ENCODE measurements at places on chromosomes 5 and 9.

GRCh38 chr5:31995006-31995405 is 179.1 kb downstream of the GOLPH3 start:
- DNase-seq: no peak

DNA sequence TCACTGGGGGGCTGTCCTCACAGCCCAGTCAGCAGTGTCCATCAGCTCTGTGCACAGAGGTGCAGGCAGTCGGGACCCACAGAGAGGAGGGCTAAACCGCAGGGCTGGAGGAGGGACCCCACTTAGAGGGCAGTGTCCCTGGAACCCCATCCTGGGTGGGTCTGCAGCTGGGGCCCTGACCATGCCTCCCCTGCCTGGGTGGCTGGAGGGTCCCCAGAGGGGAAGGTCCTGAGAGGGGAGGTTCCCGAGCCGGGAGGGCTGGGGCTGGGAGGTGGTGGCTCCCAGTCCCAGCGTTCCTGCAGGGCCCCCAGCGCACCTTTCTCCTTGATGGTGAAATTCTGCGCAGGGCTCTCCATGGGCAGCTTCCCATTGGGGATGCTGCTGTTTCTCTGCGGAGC is 32.7 kb downstream of the EXOC3 start:
- DNase-seq: no peak

GRCh38 chr9:27426511-27427271 is 97.4 kb upstream of the IFNK start:
- no peak for DNase-seq

- DNase-seq: no peak
These were observed 50.5 kb downstream of the COMMD10 start for GRCh38 chr5:116135344-116135743.

DNA sequence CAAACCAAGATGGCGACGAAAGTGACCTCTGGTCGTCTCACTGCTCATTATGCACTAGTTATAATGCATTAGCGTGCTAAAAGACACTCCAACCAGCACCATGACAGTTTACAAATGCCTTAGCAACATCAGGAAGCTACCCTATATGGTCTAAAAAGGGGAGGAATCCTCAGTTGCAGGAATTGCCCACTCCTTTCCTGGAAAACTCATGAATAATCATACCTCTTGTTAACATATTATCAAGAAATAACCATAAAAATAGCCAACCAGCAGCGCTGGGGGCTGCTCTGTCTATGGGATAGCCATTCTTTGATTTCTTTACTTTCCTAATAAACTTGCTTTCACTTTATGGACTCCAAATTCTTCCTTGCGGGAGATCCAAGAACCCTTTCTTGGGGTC is 595.7 kb upstream of the KLF4 start:
- DNase-seq: no peak

DNA sequence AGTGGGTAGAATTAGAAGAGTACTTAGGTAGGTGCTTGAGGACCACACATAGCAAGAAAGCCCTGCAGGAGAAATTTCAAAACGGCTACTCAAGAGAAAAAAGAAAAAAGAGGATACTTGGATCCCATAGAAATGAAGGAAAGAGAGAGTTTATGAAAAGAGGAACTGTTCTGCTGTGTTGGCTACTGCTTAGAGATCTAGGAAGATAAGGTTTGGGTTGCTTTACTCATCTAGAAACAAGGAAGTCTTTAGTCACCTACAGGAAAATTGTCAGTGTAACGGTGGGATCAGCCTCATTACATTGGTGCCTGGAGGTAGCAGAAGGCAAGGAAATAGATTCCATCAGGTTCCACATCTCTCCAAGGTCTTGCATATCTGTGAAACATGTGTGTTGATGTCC is 14.8 kb upstream of the C5orf46 start:
- no peak for DNase-seq

DNA sequence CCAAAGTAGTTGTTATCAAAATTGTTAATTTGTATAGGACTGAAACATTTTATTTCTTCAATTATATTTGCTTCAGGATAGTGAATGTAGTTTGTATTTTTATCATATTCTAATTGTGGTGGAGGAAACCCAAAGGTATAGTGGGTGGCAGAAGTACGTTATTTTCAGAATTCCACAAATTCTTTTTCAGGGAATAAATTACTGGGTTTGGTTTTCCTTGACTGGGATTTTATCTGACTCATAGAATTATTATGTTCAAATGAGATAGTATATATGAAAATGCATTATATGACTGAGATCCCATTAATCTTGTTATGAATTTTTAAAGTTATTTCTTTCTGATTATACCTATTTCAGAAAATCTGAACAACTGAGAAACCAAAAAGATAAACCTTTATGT is 73.7 kb downstream of the VPS13A start:
- no peak for DNase-seq

DNA sequence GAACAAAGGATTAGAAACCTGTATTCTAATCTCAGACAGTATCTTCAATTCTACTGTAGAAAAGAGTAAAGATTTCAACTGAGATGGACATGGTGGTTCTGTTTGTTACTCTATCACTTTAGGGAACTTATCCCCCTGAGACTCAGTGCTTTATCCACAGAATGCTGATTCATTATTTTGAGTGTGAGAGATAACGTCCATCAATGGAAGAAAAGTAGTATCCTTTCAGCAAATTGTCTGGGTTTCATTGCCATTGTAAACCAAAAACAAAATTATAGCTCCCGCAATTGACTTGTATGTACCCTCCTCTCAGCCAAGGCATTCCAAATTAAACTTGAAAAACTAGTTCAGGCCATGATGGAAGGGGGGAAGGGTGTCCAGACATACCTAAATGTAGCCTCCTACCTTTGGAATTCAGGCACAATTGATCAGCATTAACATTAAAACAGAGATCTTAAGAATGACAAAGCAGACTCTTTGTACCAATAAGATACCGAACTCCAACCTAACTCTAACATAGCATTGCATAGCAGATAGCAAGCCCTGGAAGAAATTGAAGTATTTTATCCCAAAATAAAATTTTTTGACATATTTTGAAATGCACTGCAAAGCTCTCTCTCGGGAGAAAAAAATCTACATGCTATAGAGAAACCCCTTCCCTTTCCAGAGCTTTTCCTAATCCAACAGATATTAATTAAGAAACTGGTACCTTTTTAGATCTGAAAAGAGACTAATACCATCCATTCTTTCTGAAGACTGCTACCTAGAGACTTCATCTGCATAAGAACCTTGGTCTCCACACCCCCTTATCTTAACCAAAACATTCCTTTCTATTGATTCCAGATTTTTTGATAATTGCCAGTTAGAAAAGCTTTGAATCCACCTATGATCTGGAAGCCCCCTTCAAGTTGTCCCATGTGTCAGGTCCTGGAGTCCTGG is 1055.7 kb downstream of the PTPRD start:
- no peak for DNase-seq

DNA sequence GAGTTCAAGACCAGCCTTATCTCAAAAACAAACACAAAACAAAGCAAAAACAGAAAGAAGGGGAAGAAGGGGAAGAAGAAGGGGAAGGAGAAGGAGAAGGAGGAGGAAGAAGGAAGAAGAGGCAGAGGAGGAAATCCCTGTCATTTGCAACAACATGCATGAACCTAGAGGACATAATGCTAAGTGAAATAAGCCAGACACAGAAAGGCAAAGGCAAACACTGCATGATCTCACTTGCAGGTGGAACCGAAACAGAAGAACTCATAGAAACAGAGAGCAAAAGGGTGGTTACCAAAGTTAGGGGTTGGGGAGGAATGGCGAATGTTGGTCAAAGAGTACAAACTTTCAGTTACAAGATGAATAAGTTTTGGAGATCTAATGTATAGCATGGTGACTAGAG is 135.4 kb downstream of the UGCG start:
- no peak for DNase-seq

GRCh38 chr9:133261753-133262120 is 13.3 kb downstream of the ABO start:
- no peak for DNase-seq

DNA sequence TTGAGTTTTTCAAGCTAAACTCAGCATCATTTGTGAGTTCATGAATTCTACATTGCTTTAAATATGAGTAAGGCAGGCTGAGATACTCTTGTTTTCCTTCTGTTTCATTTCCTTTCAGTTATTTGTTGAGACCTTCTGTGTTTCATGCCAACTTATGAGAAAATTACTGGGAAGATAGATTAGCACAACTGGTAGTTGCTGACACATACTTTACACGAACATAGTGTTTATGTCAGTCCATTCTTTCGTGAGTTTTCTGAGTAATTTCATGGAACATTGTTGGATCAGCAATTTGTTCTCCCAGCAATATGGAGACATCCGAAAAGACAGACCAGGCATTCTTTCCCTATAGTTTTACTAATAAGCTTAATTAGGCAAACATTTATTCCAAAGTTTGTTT is 102.0 kb upstream of the SMC5 start:
- no peak for DNase-seq

- DNase-seq: no peak
These were observed 48.1 kb downstream of the IQGAP2 start for GRCh38 chr5:76451031-76451701.

DNA sequence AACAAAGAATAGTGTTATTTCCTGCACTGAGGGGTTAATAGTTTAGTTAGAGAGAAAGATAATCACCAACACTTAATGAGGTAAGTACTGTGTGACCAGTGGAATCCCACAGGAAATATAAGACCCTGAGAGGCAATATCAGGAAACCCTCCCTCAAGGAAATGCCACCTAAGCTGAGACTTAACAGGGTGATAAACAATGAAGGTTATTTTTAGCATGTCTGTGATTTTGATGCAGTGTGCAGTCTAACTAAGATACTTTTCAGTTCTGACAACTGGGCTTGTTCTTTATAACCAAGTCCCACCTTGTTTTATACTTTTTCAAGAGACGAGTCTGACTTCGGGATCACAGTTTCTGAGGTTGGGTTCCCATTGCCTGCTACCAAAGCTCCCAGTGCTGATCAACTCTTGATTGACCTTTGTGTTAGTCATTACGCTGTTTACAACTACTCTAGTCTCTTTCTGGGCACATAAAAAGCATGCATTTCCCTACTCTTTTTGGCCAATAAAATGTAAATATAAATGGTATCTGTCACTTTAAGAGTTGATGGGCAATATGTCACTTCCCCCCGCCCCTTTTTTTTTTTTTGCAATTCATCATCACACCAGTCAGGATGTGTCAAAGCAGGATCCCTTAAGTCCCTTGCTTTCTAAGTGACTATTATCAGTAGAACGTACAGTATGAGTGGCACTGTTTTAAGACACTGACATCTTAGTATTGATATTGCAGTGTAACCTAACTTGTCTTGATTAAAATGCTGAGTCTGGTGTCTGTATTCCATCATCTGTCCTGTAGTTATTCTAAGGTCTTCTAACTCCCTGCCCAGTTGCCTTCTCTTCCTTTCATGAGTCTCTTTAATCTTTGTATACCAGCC is 31.4 kb downstream of the C6 start:
- DNase-seq: no peak

DNA sequence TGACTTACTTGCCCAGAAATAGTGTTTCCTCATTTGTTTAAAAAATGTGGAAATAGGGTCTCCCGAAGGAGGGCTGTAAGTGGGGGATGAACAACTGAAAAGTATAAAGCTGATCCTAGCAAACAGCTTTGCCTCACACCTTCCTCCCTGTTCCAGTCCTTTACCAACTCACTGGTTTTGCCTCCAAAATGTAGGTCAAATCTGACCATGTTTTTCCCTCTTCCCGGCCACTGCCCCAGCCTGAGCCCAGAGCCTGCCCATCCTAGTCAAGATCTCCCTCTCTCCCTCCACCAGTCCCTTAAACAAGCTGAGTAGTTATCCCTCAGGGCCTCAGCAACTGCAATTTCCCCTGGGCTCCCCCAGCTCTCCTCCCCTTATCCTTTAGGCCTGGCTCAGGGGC is 82.4 kb upstream of the FBXW11 start:
- no peak for DNase-seq

- no peak for DNase-seq
These were observed 27.6 kb upstream of the RNF130 start for GRCh38 chr5:180098991-180099732.

GRCh38 chr9:107541523-107541922 is 52.0 kb upstream of the KLF4 start:
- no peak for DNase-seq

DNA sequence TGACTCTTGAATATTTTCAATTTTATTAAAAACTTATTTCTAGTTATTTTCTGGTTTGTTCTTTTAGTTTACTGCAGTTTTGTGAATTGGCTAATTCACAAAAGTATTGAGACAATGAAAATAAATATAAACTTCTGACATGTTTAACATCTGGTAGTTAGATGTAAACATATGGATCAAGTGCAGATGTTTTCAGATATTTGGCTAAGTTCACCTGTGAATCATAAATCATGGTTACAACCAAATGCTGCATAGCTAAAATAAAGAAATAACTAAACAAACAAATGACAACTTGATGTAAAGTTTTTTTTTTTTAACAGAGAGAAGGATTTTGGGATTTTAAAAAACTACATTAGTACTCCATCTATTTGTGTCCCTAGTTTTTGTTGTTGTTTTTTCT is 484.6 kb downstream of the SLCO4C1 start:
- no peak for DNase-seq

- DNase-seq: no peak
These were observed 790.8 kb upstream of the NUDT12 start for GRCh38 chr5:104353371-104353770.

DNA sequence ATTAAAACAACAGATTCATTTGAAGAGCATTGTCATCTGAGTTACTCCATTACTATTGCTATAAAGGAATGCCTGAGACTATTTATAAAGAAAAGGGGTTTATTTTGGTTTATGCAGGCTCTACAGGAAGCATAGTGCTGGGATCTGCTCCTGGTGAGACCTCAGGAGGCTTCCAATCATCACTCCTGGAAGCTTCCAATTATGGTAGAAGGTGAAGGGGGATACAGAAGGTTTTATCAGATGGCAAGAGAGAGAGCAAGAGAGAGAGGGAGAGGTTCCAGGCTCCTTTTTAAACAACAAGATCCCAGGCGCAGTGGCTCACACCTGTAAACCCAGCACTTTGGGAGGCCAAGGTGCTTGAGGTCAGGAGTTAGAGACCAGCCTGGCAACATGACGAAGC is 63.5 kb downstream of the ASS1 start:
- DNase-seq: no peak
